ENCODE measurements at places on chromosomes 2 and 18. TPM values are rescaled to one million over a fixed set of nuclear protein-coding genes. Genes with fewer than 3 reads are reported as not detected.

UBXN2A gene
- total RNA-seq = 9.7 TPM

TMEM17 gene
- not detected for total RNA-seq

YWHAQ gene
- 217 TPM for total RNA-seq

COQ10B gene
- total RNA-seq = 30.4 TPM

MEP1B gene
- total RNA-seq = 0.10 TPM

RNF152 gene
- 0.05 TPM for total RNA-seq

SERPINB4 gene
- total RNA-seq = not detected

TRIM43 gene
- total RNA-seq = not detected

COL5A2 gene
- total RNA-seq = 0.41 TPM

FBXO41 gene
- 16.6 TPM for total RNA-seq

OSBPL1A gene
- total RNA-seq = 1.1 TPM

DYTN gene
- not detected for total RNA-seq

SCYGR4 gene
- not detected for total RNA-seq

CNTNAP5 gene
- total RNA-seq = not detected

LRP2 gene
- total RNA-seq = 0.07 TPM

PID1 gene
- not detected for total RNA-seq

CTAGE1 gene
- total RNA-seq = not detected

COL3A1 gene
- not detected for total RNA-seq

CCDC178 gene
- total RNA-seq = not detected

CCDC74A gene
- total RNA-seq = 2.3 TPM
